Non-pigmented ciliary epithelial cell (primary cell): ENCODE measurements at places on chromosomes 3 and 15.

DNA sequence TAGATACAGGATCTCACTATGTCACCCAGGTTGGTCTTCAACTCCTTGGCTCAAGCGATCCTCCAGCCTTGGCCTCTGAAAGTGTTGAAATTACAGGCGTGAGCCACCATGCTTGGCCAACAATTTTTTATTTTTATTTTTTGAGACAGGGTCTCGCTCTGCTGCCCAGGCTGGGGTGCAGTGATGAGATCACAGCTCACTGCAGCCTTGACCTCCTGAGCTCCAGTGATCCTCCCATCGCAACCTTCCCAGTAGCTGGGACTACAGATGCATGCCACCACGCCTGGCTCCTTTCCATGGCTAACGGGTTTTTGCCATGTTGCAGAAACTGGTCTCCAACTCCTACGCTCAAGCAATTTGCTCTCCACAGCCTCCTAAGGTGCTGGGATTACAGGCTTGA lies 20.2 kb upstream of the PIK3CB start:
- DNase-seq: no peak

DNA sequence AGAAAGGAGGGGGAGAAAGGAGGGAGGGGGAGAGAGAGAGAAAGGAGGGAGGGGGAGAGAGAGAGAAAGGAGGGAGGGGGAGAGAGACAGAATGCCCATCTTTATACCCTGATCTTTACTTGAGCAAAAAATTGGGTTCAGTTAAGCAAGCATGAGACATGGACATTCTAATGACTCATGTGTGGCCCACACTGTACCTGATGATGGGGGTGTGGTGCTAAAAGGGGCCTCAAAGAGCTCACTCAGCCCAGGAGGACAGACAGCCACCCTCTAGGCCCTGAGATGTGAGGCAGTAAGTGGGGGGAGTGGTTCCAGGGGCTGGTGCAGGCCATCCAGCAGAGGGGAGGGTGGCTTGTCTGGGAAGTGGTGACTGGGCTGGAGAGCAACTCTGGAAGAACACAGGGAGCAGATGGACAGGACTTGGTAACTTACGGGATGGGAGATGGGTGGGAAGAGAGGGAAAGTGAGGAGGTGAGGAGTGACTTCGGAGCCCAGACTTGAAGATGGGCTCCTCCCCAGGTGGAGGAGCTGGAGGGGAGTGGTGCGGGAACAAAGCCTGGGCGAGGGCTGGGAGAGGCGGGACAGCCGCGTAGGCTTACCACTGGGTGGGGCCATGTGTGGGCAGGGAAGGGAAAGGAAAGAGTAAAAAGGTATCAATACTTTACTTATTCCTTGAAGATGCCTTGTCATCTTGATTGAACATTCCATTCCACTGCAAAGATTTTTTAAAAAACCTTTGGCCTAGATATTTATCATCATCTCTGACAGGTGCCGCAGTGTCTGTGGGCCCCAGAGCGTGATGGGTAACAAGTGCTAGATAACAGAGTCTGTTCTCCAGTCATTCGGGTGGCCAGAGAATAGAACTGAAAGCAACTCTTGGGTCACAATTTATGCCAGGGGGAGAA lies 32.3 kb downstream of the TSPAN3 start:
- no peak for DNase-seq

DNA sequence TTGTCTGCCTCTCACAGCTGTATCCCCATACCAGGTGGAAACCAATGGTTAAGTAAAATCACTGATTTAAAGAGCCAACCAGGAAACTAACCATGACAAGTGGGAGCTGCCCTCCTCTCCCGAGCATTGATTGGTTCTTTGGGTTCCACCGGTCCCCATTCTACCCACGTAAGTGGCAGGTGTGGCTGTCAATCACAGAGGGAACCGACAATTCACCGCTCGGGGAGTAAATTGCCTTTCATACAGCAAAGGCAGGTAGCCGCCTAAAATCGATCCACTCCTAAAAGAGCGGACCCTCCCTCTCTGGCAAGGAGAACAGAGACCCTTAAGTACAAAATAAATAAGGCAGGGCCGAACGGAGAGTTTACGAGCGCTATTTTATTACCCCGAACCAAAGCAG lies 1.2 kb downstream of the ERC2 start:
- DNase-seq: peak; percentile 70

DNA sequence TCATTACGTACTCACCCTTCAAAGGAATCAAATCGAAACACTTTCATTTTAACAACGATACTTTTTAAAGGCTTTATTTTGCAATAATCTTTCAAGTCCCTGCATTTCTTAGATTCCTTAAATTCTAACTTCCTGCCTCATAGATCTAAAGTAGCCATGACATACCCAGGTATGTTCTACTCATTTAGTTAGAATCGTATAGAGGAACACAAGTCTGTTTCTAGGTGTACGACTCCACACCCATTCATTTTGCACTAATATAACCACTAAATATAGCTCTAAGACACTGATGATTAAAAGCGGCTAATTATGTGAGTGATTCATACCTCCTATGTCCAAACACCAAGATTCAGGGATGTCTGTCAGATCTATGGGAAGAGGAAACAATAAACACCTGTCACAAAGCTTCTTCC lies 1.3 kb downstream of the ATP13A3 start:
- no peak for DNase-seq

GRCh38 chr15:34644061-34644460 lies 60.6 kb upstream of the GOLGA8B start:
- peak; percentile 96 for DNase-seq

GRCh38 chr3:105950881-105951600 lies 82.2 kb upstream of the CBLB start:
- DNase-seq: no peak

DNA sequence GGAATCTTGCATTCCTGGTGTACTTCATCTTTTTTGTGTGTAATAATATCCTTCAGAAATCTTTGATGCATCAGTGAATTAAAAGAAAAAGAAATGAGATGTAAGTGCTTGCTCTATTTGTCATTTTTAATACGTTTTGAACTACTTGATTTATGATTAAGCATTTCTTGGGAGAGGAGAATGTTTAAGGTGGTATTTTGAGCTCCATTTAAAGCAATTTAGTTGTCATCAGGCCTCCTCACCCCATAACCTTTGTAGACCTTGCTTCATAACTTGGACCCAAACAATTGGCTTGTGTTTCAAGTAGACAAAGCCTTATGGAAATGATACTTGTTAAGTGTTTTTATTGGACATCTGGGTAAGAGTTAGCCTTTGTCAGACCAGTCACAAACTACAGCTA lies 87.1 kb upstream of the VEPH1 start:
- no peak for DNase-seq

GRCh38 chr3:185479373-185479945 lies 19.4 kb downstream of the TMEM41A start:
- DNase-seq: no peak

DNA sequence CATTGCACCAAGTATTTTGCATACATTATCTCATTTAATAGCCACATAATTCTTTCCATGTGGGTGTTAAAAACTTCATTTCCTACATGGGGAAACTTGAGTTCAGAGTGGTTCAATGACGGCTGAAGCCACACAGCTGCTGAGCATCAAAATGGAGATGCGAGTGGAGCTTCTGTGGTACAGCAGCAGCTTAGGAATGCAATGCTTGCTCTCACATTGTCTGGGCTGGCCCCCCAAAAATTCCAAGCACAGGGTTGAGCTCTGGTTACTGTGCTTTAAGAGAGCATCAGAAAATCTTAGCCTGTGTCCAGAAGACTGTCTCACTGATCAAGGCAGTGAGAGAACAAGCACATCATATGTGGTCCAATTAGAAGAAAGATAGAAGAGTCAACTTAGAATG lies 57.4 kb upstream of the GADL1 start:
- DNase-seq: no peak

GRCh38 chr15:61996056-61996635 lies 64.1 kb downstream of the VPS13C start:
- DNase-seq: peak; percentile 54

DNA sequence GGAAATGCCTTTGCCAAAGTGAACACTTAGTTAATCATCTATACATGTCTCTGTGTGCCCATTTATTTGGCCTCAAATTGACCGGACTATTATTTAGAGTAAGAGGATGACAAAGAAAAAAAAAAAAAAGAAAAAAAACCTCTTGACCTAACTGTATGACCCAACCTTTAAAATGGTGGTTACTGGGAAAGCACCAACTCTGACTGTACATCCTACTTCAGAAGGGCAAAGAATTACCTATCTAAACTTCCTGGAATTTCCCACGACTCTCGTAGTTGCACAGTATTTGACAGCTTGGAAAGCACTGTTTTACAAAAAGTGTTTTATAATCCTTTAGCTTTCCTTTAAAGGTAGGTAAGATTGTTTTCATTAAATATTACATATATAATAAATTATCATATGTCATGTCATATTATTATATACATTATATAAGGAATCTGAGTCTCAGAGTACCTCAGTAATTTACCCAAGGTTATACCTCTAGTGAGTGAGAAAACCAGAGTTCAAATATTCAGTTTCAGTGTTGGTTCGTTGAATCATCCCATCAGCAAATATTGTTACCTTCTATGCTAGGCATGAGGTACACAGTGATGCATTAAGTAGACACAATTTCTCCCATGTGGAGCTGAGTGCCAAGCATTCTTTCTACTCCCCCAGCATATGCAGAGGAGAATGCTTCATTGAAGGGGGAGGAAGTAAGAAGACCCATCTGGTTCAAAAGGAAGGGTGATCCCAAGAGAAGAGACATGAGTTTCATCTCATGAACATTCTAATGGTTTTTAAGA lies 5.0 kb downstream of the BCL2A1 start:
- DNase-seq: no peak

DNA sequence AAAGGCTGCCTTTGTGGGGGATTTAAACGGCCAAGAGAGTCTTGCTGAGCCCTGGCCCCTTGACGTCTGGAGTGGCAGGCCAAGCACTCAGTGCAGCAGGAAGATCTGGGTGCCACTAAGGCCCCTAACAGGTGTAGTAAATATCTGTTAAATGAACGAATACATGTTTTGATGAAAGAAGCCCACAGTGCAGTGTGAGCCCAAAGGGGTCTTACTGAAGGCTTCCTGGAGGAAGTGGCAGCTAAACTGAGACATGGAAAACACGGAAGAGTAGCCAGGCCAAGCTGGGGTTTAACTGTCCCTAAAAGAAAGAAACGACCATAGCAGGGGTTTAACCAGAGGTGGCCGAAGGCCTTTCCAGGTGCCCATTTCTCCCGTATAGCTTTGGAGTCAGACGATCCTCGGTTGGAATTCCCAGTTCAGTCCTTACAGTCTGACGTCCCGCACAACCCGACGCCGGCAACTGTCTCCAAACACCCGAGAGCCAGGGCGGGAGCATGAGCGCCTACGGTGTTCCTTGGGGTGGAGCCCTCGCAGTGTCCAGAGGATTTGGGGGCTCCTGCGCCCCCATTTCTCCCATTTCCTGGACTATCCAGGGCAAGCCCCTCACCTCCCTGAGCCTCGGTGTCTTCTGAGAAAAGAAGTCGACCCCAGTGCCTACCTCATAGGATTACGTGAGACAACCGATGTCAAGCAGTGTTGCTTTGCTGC lies 910 bp upstream of the ABHD6 start:
- no peak for DNase-seq

GRCh38 chr3:181009225-181009624 lies 19.7 kb upstream of the DNAJC19 start:
- no peak for DNase-seq

- no peak for DNase-seq
These were observed 20.7 kb downstream of the RPN1 start for GRCh38 chr3:128629936-128630335.

- DNase-seq: no peak
These were observed 290.6 kb downstream of the SATB1 start for GRCh38 chr3:18134386-18135059.

DNA sequence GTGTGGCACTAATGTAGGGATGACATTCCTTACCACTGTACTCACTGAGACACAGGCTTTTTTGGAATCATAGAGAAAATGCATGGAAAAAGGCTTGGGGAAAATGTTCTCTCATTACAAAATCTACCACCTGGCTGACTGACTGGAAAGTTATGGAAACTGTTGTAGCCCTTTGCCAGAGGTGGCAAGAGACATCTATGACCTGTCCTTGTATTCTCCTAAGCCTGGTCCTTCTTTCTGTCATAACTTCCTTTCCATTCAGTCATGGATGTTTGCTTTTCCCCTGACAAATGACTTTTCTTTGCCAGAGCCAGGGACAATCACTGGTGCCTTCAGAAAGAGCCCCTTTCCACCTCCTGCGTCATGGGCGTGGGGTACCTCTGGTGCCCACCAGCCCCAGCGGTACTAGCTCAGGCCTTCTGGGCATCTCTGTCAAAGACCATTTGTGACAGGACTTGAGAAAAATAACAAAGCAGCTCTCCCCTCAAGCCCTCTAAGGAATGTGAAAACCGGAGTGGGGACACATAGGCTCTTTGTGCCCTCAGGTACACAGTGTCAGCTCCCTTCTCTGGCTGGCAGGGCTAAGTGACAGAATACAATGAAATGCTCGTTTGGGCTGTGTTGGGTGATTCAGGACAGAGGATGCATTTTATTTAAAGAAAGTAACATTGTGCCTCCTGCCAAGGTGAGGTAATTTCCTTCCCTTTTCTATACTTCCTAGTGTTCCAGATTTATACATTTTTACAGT lies 381.1 kb upstream of the RASGRP1 start:
- no peak for DNase-seq

DNA sequence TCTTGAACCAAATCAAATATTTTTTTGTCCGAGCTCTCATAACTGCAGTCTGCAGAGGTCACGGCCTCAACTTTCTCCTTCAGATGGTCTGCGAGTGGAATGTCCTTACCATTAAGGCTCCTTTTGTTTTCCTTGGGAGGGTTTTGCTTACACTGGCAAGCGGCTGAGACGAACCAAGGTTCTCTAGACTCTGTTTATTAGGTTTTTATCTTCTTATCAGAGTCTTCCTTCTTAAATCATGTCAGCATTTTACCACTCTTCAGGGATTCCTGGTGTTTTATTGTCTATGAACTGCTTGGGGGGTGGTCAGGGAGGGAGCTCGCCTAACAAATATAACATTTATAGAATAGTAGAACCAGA lies 773.7 kb upstream of the NR2F2 start:
- DNase-seq: no peak

GRCh38 chr3:44674211-44674610 lies 25.7 kb downstream of the ZNF35 start:
- no peak for DNase-seq

DNA sequence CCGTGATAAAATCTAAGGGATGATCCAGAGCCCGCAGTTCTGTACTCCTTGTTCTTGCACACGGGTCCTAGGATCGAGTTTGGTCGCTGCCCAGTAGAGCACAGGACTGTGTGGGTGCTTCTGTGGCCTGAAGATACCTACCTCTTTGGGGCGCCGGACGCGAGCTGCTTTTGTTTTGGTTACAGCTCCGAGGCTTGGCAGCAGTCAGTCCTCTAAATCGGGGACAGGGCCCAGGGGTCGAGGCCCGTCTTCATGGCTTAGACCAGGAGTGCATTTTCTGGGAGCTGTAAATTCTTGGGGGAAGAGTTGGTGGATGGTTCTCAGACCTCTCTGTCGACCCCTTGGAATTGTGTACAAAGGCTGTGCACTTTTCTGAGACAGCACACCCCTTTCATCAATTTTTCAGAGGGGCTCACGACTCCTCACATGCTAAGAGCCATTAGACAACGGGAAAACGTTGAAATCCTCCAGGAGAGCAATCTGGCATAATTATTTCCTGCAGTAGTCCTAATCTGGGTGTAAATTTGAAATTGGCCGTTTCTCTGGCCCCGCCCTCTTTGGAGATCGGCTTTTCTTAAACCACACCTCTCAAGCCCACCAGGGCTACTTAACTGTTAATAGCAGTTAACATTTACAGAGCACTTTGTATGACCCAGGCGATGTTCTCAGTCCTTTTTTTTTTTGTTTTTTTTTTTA lies 928 bp downstream of the CEP97 start:
- no peak for DNase-seq

- DNase-seq: no peak
These were observed 113.8 kb downstream of the C3orf38 start for GRCh38 chr3:88263417-88264100.

GRCh38 chr3:60080648-60081047 lies 1030.8 kb upstream of the CFAP20DC start:
- no peak for DNase-seq
